ENCODE measurements at places on chromosomes 1 and 21. TPM values are rescaled to one million over a fixed set of nuclear protein-coding genes. Genes with fewer than 3 reads are reported as not detected.

DNA sequence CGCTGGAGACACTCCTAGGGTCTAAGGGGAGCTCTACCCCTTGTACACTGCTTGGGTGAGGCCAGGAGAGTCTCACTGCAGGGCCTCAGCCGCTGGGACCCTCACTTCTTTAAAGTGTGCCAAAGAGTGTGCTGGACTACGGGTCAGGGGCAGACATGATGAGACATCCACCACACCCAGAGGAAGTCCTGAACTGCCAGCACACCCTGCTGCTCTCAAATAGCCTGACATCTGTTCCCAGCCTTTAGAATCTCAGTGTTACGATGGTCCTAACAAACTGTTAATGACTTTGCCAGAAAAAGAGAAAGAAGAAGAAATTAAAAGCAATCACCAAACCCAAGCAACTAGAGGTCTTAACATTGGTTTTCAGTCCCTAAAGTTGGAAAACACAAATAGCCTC, 49.0 kb downstream of the MRPL37 start:
- DNase-seq: no peak

Gene TP73
- 2.1 TPM for total RNA-seq

DNA sequence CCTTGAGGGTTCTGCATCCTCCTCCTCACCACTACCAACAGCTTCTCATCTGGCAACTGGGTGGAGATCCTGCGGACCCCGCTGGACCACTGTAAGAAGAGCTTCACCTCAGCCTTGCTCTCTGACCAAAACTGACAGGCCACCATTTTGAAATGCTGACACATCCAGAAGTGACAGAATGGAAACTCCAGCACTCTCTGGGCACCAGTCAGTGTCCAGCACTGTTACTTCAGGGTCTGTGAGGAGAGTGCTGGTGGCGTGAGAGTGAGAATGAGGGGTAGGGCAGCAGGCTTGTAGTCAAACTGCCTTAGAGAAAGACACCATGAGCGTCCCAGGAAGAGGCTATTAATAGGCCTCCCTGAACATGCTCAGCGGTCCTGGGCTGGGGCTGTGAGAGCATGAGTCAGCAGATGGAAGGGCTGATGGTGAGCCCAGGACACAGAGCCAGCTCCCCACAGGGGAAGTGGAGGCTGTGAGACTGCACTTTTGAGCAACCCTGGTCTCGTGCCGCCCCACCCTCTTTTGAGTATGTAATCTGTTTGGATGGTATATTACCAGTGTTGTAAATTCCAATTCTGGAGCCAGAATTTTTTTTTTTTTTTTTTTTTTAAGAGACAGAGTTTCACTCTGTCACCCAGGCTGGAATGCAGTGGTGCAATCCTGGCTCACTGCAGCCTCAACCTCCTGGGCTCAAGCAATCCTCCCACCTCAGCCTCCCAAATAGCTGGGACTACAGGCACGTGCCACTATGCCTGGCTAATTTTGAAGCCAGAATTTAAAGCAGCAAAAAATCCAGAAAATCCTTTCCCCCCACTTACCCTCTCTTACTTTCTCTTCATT, 34.4 kb upstream of the SLC30A1 start:
- no peak for DNase-seq

DNA sequence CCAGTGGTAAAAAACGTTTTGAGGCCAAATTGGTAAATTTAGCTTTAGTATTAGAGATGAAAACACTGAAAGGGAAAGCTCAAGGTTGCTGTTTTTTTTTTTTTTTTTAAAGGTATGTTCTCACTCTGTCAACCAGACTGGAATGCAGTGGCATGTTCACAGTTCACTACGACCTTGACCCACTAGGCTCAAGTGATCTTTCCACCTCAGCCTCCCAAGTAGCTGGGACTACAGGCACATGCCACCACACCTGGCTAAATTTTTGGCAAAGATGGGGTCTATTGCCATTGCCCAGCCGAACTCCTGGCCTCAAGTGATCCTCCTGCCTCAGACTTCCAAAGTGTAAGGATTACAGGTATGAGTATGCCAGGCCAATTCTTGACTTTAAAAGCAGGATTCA, 18.9 kb downstream of the LRIF1 start:
- DNase-seq: no peak

GRCh38 chr1:161848676-161849075, 82.6 kb downstream of the ATF6 start:
- DNase-seq: peak; percentile 34

DNA sequence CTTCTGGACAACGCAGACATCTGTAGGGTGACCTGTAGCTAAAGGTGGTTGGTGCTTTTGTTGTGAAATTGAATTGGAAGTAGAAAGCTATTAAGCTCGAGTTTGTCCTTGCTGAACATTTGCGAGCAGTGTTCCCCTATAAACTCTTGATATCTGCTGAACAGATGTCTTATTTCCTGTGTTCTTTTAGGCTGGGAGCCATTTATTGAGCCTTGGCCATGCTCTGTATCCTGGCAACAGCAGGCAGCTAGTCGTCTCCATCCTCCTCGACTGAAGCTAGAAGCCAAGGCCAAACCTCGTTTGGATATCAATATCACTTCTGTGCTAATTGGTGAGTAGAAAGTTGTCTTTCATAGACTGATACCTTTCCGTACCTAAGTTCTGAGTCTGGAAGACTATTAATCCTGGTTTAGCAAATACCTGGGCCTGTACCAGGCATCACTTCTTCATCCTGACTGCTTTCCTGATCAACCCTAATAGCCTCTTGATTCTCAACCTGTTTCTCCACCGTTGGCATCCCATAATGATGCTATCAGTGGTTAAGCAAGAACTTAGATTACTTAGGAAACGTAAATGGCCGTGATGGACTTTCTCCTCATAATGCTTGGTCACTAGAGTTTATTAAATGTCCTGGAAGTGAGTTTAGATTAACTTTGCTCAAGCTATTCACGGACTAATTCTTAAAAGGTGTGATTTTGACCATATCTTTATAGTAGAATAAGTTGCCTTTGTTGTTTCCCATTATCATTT, 103.4 kb downstream of the VPS13D start:
- DNase-seq: peak; percentile 70

DNA sequence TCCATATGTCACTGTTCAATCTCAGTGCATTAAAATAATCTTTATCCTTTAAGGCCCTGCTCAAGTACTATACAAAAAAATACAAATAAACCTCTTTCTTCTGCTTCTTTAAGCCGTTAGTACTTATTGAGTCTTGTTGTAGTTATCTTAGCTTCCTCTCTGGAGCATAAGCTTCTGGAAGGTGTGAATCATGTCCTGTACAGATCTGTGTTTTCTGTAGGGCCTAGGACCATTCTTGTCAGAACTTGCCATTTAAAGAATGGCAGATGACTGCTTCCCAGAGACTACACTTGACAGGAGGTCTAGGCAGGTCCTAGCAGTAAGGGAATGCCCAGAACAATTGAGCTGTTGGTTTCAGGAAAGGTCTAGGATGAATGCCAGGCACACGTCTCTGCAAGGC, 12.9 kb downstream of the NEK7 start:
- DNase-seq: no peak
